ENCODE measurements at places on chromosomes 6 and 20.

DNA sequence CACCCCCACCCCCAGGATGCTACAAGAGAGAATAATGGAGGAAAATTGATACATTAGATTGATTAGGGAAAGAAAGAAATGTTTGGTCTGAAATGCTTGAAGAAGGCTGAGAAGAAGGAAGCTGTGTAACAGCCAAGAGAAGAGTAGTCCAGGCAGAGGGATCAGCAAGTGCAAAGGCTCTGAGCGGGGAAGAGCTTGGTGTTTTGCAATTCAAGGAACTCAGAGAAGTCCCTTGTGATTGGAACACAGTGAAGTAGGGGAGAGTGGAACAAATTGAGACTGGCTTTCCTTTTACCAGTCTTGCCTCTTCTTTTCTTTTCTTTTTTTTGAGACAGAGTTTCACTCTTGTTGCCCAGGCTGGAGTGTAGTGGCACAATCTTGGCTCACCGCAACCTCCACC lies 76.6 kb upstream of the CHD6 start:
- DNase-seq: no peak

DNA sequence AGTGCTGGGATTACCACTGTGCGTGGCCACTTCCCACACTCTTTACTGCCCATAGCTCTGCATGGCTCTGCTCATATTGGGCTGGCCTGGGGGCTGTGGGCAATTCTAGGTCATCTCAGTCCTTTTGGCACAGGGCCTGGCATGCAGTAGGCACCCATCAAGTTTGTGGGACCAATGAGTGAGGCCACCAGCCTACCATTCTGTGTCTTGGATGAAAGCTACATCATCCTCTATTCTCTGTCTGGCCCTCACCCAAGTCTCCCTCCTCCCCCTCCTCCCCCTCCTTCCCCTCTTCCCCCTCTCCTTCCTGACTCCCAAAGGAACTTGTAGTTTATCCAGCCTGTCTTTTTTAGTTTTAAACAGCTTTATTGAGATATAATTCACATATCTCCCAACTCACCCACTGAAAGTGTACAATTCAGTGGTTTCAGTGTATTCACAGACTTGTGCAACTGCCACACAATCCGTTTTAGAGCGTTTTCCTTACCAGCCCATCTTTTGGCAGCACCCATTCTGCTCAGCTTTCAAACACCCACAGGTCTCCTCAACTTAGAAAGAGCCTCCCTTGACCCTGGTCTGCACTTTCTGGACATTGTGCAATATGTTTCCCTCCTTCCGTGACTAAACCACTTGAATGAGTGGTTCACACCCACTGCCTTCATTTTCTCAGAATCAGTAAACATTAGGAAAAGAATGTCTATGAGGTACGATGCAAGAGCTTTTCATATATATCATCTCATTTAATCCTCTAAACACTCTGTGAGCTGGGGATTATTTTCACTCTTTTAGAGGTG lies 21.5 kb upstream of the MRPS18A start:
- no peak for DNase-seq

- DNase-seq: no peak
Observed at GRCh38 chr20:24350923-24351368, 118.5 kb upstream of the SYNDIG1 start.

GRCh38 chr20:59123011-59123677 lies 40.5 kb upstream of the ZNF831 start:
- no peak for DNase-seq

- no peak for DNase-seq
Observed at GRCh38 chr6:28693033-28693750, 167.5 kb downstream of the GPX5 start.

Data from neuronal stem cell (in vitro differentiated cells).